ENCODE measurements at places on chromosomes 16 and 17.

DNA sequence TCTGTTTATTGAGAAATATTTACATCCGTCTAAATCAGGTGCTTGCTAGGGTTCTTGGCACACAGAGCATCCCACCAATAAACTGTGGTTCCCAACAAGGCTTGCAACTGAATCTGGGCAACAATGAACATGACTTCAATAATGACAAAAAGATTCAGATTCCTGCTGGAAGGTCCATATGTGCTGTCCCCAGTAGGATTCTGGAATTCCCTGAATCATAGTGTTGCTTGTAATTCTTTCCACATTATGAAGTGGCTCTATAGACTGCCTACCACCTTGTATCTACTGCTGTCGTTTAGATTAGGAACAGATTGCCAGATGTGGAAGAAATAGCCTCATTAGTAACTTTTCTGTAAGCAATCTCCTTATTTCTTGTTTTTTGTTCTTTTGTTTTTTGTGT lies 265.9 kb downstream of the WWOX start:
- no peak for DNase-seq

DNA sequence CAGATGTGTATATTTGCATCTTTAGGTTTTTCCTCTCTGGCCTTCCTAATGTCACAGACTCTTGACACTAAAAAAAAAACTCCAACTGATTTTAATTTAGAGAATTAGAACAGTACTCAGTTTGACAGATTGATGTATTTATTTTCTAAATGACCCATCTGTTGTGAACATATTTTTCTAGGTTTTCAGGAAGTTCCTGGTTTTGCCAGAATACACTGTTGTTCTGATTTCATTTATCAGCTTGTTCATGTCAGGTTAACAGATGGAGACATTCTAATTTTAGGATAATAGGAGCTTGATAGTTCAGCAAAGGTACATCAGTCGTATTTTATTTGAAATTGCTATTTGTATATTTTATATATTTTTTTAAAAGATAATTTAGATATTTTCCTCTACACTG lies 133.4 kb downstream of the TANC2 start:
- DNase-seq = no peak

GRCh38 chr17:3475812-3476610 lies at the start of gene ASPA:
Gene ASPA (plus strand): TSS chr17:3475997. CDS start chr17:3476160, 163 bp downstream.
- DNase-seq = no peak

DNA sequence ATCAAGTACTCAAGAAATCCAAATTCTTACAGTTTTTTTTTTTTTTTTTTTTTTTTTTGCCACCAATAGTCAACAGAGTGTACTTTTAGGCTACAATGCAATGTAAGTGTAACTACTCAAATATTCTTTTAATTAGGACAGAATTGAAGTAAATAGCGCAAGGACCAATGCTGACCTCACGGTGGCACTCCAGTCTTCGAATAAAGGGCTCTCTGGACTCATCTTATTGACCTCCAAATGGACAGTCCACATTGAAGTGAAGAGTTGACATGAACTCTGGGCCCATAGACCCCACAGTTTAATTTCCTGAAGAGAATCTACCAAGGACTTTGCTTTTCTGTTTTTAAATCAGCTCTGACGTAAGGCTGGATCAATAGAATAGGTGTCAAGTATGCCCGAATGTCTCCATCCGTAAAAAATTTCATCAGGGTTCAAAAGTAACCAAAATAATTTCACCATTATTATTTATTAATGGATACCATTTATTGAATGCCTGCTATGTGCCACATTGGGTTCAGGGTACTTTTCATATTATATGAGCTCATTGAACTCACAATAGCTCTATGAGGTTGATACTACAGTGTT lies 7.3 kb upstream of the DDX52 start:
- no peak for DNase-seq

- no peak for DNase-seq
These were observed 24.2 kb downstream of the RDM1 start for GRCh38 chr17:35906191-35906925.

- peak; percentile 66 for DNase-seq
These were observed 8.6 kb upstream of the ENPP7 start for GRCh38 chr17:79721993-79722671.

DNA sequence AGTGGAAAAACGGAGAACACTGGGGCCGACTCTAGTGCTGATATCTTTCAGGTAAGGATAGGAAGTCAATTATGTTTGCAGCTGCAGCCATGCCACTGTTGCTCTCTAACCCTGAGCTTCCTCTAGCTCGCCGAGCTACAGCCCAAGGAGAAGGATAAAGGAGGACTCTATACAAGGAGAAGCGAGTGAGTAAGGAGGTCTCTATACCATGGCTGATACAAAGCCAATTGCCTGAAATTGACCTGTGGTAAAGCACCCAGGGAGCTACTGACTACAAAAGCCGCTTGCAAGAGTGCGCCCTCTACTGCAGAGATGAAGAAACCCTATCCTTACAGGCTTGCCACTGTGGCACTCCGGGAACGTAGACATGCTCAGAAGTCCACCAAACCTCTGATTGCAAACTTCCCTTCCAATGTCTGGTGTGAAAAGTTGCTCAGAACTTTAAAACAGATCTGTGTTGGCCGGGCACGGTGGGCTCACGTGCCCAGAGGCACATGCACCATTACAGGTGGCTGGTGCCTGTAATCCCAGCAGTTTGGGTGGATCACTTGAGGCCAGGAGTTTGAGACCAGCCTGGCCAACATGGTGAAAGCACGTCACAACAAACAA lies 10.8 kb upstream of the SLC46A1 start:
- DNase-seq = peak; percentile 79

- no peak for DNase-seq
These were observed 6.8 kb downstream of the ZNF750 start for GRCh38 chr17:82832881-82833475.

DNA sequence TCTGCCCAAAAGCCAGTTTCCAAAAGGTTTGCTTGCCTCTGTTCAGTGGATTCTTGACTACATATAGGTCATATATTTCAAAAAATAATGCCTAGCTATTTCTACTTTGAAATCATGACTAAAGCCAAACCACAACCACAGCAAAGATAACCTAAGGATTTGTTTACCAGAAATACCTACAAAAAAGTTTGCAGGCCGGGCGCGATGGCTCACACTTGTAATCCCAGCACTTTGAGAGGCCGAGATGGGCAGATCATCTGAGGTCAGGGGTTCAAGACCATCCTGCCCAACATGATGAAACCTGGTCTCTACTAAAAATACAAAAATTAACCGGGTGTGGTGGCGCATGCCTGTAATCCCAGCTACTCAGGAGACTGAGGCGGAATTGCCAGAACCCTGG lies 15.2 kb downstream of the CARHSP1 start:
- no peak for DNase-seq

DNA sequence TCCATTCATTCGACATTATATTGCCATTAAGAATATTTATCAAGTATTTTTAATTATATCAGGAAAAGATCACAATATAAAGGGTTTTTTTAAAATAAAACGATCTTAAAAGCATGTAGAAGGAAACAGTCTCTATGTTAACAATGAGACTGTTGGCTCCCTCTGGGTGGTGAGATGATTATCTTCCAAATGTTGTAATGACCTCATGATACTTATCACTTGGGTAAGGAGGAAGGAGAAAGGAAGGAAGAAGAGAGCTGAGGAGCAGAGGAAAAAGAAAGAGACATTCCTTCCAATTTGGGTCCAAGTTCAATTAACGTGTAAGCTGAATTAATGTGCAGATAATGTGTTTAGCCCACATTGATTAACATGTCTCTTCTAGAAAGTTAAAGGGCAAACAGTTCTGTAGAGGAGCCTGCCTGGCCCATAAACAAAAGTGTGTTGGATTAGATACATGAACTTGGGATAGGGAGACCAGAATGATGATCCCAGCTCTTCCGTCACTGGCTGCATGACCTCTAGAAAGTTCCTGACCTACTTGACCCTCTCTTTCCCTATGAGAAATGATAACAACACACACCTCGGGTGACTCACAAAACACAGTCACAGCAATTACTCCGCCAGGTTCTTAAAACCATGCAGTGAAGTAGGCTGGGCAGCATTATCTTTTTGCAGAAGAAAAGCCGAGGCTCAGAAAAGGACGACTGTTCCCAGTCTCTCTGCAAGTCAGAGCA lies 32.0 kb downstream of the PIMREG start:
- DNase-seq = no peak

GRCh38 chr17:3993493-3994220 lies 29.4 kb upstream of the ATP2A3 start:
- DNase-seq = no peak

DNA sequence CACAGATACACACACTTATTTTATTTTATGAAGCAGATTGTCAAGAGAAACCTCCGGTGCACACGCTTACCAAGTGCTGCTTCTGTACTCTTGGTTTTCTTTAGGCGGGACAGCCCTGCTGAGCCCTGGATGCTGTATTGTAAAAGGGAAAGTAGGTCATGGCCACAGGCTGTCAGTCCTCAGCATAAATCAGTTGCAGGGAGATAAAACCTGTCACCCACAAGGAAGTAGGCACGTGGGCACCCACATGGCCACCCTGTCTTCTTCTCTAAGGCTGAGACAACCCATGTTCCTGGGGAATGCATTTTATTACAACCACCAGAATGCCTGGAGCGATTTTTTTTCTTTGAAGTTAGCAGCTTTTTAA lies 59.3 kb downstream of the ASIC2 start:
- DNase-seq = no peak

- no peak for DNase-seq
These were observed 19.3 kb downstream of the FCSK start for GRCh38 chr16:70473446-70474319.

- DNase-seq = no peak
These were observed 80.5 kb downstream of the MYH13 start for GRCh38 chr17:10292057-10292937.

All from HuH-7.5 (cell line).